ENCODE measurements at places on chromosomes 2 and 18. TPM values are rescaled to one million over a fixed set of nuclear protein-coding genes. Genes with fewer than 3 reads are reported as not detected.

- H3K4me1 ChIP-seq = no peaks in the 10 kb centered on the region
- DNase-seq = no peak
- no peak overlapping the region for H3K27ac ChIP-seq
Measured at GRCh38 chr2:215940645-215941184, 72.6 kb downstream of the MREG start.

- no peaks in the 10 kb centered on the region for H3K27me3 ChIP-seq
- H3K4me3 ChIP-seq = no peak overlapping the region
- H3K36me3 ChIP-seq = no peaks in the 10 kb centered on the region
- H3K4me1 ChIP-seq = peaks cover 1% of the 10 kb centered on the region
Measured at GRCh38 chr2:180707884-180708205, 272.6 kb upstream of the UBE2E3 start.

GRCh38 chr2:96534701-96535181 is 1.8 kb upstream of the ARID5A start:
- no peak for DNase-seq
- peaks cover 10% of the 10 kb centered on the region for H3K4me1 ChIP-seq
- no peak overlapping the region for H3K4me3 ChIP-seq
- H3K27ac ChIP-seq = no peak overlapping the region
- H3K27me3 ChIP-seq = peaks cover 33% of the 10 kb centered on the region
- no peaks in the 10 kb centered on the region for H3K36me3 ChIP-seq

- DNase-seq = no peak
- H3K4me1 ChIP-seq = no peaks in the 10 kb centered on the region
- H3K4me3 ChIP-seq = no peak overlapping the region
- H3K36me3 ChIP-seq = no peaks in the 10 kb centered on the region
- no peaks in the 10 kb centered on the region for H3K27me3 ChIP-seq
- no peak overlapping the region for H3K27ac ChIP-seq
Measured at GRCh38 chr2:189261916-189262315, 82.4 kb upstream of the COL5A2 start.

GRCh38 chr18:48193521-48194492 is 215.4 kb downstream of the ZBTB7C start:
- H3K27me3 ChIP-seq = peaks cover 18% of the 10 kb centered on the region
- H3K27ac ChIP-seq = no peak overlapping the region
- no peaks in the 10 kb centered on the region for H3K4me1 ChIP-seq

GRCh38 chr18:13269521-13270011 is 51.0 kb downstream of the LDLRAD4 start:
- H3K4me1 ChIP-seq = peaks cover 3% of the 10 kb centered on the region
- H3K27ac ChIP-seq = no peak overlapping the region
- peaks cover 29% of the 10 kb centered on the region for H3K27me3 ChIP-seq
- no peak for DNase-seq

DNA sequence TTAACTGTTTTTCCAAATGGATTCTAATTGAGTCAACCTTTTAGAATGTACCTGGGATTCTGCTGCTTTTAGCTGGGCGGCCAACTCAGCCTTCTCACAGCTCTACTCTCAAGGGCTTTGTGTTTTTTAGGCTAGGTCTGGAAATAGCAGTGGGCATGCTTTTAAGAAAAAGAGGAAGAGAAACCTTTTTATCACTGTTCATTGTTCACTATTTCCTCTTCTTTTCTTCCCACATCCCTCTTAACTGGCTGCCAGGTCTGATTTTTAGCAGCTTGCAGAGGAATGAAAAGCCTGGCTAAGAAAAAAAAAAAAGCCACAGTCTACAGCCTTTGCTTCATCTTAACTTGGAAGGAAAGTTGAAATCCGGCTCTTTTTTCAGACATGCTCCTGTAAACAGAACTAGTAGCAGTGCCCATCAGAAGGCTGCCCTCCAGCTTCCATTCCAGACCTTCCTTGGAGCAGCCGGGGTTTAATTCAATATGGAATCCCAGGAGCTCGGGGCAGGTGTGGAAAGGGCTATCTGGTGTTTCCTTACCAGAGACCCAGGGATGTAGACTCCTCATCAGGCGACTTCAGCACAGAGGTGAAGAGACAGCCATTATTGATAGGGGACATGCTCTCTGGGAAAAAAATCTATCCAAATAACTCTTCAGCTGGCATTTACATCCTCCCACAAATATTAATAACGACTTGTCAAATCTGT is 230.7 kb downstream of the MYO3B start:
- H3K36me3 ChIP-seq = no peaks in the 10 kb centered on the region
- peaks cover 2% of the 10 kb centered on the region for H3K4me1 ChIP-seq
- peak overlapping the region; percentile 43 for H3K4me3 ChIP-seq
- no peak overlapping the region for H3K27ac ChIP-seq
- no peak for DNase-seq

DNA sequence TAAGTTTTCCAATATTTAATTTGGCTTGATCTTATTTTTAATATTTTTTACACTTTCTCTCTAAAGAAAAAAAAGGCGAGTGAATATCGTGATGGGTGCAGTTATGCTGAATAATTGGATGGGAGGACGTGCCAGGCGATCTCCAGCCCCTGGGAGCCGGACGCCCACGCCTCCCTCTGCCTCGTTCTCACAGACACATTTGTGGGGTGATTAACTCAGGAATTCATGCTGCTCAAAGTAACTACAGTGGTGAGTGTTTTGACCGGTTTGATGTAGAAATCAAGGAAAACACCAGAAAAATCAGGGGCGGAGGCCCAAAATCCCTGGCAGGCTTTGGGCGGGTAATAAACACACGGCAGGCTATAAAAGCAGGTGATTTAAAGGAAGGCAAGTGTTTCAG is 736.8 kb upstream of the SALL3 start:
- DNase-seq = no peak
- no peaks in the 10 kb centered on the region for H3K4me1 ChIP-seq
- peaks cover 45% of the 10 kb centered on the region for H3K27me3 ChIP-seq

DNA sequence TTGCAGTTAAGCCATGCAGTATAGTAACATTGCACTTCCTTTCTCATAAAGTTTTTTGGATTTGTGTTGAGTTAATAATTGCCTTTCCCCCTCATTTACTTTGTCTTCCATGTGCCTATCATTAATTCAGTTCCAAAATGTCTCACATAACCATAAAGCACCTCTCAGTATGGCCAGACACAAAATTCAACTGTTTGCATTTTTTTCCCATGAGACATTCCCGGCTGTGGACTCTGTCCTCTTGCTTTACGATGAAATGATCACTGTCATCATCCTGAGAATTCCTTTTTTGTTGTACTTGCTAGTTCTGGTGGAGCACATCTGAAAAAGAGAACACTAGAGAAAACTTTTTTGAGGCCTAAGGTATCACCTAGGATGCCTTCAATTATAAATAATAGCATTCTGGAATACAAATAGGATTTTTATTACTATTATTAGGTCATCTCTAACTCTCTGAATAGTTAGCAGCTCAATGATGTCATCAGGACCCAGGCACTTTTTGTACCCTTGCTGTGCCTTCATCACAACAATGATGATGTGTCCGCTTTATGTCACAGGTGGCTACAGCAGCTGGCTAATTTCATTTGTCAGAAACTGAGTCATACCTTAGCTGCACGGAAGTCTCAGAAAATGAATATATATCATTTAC is 8.5 kb upstream of the ATP8B1 start:
- H3K4me3 ChIP-seq = no peak overlapping the region
- H3K27me3 ChIP-seq = no peaks in the 10 kb centered on the region
- H3K4me1 ChIP-seq = no peaks in the 10 kb centered on the region
- no peak overlapping the region for H3K27ac ChIP-seq
- peaks cover 5% of the 10 kb centered on the region for H3K36me3 ChIP-seq

DNA sequence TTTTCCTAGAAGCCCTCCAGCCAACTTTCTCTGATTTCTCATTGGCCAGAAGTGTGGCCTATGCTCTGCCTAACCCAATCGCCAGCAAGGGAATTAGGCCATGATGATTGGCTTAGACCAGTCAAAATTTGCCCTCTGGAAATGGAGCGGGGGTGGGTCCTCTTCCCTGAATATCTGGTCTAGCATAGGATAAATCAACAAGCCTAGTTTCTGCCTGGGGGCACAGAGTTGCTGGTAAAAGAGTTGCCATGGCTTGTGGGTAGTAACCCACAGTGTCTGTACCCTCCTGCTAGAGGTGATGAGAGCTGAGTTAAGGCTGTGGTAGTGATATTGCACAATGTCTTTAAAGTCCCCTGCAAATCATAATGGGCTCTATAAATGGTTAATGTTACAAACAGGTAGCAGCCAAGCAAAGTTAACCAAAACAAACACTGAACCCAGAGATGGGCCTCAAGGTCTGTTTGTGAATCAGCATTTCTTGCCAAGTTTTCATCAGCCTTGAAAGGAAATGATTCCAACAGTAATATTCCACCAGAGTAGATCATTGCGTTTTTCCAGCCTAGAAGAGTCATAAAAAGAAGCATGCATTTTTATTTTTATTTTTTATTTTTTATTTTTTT is 19.3 kb downstream of the GALM start:
- DNase-seq = no peak
- peaks cover 5% of the 10 kb centered on the region for H3K4me1 ChIP-seq
- no peaks in the 10 kb centered on the region for H3K27me3 ChIP-seq
- peaks cover 39% of the 10 kb centered on the region for H3K36me3 ChIP-seq

MROH2A gene
- not detected for total RNA-seq

SKA1 gene
- total RNA-seq = 13.5 TPM
